ENCODE measurements at places on chromosomes 11 and 22.
A peak's percentile ranks its signal among the peaks of the same experiment; 100 is the strongest.

DNA sequence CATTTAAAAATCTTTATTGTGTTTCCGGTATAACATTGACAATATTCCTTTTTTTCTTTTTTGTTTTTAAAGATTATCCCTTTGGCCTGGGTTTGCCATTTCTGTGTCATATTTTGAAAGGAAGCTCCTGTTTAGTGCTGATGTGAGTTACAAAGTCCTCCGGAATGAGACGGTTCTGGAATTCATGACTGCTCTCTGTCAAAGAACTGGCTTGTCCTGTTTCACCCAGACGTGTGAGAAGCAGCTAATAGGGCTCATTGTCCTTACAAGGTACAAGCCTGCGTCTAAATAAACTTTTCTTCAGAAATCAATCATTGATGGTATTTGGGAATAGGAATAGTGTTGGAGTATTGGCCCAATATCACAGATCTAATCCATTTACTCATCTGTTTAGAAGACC lies 19.8 kb downstream of the PIWIL4 start:
- DNase-seq = no peak

GRCh38 chr11:35126000-35126878 lies 12.7 kb upstream of the CD44 start:
- DNase-seq = no peak

GRCh38 chr22:49574881-49575702 lies 252.6 kb downstream of the BRD1 start:
- no peak for DNase-seq

DNA sequence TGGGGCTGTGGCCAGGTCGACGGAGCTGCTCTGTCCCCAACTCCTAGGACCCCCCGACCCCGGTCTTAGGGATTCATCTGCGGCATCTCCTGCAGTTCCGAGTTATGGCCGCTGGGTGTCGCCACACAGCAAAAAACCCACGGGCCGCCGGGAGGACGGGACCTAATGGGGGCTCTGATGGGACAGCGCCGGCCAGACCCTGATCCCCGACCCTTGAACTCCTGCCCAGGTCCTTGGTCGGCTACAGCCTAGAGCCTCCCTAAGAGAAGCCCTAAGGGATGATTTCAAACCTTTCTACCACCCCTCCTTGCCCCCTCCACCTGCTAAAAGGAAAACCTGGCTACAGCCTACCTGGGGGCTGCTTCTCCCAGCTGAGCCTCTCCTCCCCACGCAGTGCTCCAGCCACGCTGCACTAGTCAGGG lies 30.8 kb upstream of the LRRC10B start:
- peak; percentile 71 for DNase-seq

- DNase-seq = no peak
These were observed 26.1 kb downstream of the IRAG1 start for GRCh38 chr11:10667521-10667885.

DNA sequence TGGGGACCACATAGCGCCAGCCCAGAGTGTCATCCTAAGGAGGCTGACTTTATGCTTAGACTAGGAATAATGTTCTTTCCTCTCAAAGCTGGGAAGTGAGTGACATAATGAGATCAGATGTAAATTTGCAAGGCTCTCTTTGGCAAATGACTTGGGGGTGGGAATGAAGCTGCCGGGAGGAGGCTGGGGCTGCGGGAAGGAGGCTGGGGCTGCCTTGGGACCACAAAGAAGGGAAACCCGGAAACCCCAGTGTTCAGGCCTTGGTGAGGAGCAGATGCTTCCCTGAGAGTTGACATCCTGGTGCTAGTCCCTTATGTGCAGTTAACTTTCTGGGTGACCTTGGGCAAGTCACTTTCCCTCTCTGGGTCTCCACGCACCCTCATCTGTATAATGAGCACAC lies 182.0 kb downstream of the CHST1 start:
- no peak for DNase-seq

DNA sequence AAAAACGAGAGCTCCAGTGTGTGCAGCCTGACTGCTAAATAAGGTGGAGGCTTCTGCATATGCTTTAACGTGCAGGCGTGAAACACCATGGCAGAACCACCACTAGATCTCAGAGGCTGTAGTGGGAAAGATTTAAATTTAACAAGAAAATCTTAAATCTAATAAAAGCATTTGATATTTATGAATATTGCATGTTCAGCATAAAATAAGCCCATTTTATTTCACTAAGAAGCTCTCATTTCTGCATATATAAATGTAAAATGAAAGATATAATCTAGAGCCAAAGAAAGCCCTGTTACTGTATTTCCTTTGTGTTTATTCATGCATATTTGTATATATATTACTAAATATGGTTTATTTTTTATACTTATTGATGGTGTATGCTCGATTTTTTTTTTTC lies 188.3 kb downstream of the DDX10 start:
- no peak for DNase-seq

DNA sequence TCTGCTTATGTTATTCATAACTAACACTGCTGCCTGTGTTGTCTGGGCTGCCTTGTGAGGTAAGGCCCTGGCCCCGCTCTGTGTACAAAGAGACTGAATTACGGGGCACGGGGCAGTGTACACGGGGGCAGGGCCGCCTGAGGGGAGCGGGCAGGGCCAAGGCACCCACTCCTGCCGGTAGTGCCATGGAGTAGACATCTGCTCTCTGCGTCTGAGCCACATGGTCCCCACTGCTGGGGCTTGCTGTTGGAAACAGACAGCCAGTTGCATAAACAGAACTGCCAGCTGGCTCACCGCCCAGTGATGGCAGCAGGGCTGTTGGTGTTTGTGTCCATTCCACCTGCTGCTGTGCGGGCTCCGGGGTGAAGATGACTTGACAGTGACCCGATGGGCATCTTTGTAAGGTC lies 19.8 kb downstream of the FAM118A start:
- no peak for DNase-seq

- no peak for DNase-seq
These were observed 17.9 kb downstream of the RFPL1 start for GRCh38 chr22:29456211-29456671.

DNA sequence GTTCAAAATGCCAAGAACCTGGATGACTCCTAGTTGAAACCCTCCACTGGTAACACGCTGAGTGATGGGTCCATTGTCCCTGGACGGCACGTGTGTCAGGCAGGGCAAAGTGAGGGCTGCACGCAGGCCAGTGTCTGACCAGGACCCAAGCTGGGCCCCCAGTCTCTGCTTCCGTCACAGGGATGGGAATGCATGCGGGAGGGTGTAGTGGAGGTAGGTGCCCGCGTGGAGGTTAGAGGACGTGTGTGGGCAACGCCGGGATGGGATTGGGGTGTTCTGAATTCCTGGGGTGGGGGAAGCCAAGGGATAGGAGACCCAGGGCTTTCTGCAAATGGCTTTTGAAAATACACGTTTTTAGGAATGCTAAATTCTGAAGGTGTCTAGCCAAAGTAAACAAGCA lies 943.3 kb downstream of the BRD1 start:
- DNase-seq = no peak

DNA sequence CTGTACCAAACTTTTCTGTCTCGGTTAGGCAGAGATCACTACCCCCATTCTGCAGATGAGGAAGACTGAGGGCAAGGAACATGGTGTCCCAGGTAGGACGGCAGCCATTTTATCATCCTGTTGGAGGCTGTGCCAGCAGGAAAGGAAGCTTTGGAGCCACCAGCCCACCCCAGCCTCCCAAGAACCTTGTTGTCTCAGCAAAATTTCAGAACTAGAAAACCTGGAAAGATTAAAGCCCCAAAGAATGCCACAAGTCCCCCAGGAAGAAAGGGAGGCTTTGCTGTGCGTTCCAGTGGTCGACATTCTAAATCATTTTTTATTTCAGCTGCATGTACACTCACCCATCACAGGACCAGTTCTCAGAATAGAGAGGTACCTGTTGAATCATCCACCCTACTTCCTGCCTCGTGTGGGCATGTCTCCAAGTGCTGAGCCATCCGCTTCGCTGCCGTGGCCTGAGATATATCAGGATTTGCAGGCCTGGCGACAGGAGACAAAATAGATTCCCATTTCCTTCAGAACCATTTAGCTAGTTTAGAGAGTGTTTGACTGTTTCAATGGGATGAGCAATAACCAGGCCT lies 13.0 kb upstream of the EIF3D start:
- DNase-seq = no peak

GRCh38 chr11:18312663-18313420 lies 9.1 kb downstream of the HPS5 start:
- no peak for DNase-seq

GRCh38 chr11:60939855-60940254 lies 12.1 kb downstream of the SLC15A3 start:
- DNase-seq = no peak

All from activated T-cell treated with anti-CD3 and anti-CD28 coated beads, Interleukin-2, amount 50 U/mL, for 1 hour (primary cell).